Cardiac septum (tissue), 1 donor: ENCODE measurements at places on chromosomes 6 and 20. TPM values are rescaled to one million over a fixed set of nuclear protein-coding genes. Genes with fewer than 3 reads are reported as not detected.

Gene FAXC
- 0.57 TPM for total RNA-seq

Gene FRK
- 2.6 TPM for total RNA-seq

Gene SCUBE3
- total RNA-seq: 5.2 TPM

Gene SNAP91
- 1.4 TPM for total RNA-seq

Gene EIF6
- total RNA-seq: 41.2 TPM

Gene BTN1A1
- total RNA-seq: not detected

Gene IL17A
- not detected for total RNA-seq

Gene LPIN3
- total RNA-seq: 26.9 TPM

Gene SLC22A16
- total RNA-seq: not detected

Gene DLK2
- 2.9 TPM for total RNA-seq

Gene ZKSCAN8
- 15.7 TPM for total RNA-seq

Gene IL17F
- total RNA-seq: not detected

Gene FAM217A
- total RNA-seq: not detected

Gene TFAP2A
- total RNA-seq: 0.54 TPM

Gene CST2
- total RNA-seq: not detected

Gene STK4
- 11.3 TPM for total RNA-seq

Gene EPPIN
- not detected for total RNA-seq

Gene MRAP2
- 0.48 TPM for total RNA-seq

Gene THEMIS
- 0.08 TPM for total RNA-seq

Gene CLIC5
- total RNA-seq: 376 TPM

Gene LYRM4
- 21.1 TPM for total RNA-seq

Gene CEP57L1
- 7.9 TPM for total RNA-seq

Gene RIPPLY2
- not detected for total RNA-seq

Gene ECHDC1
- 34.4 TPM for total RNA-seq

Gene BEND6
- 1.5 TPM for total RNA-seq

Gene KIAA1755
- total RNA-seq: 7.0 TPM

Gene CFAP61
- 73.4 TPM for total RNA-seq

Gene SAMD5
- 3.0 TPM for total RNA-seq

Gene DEF6
- total RNA-seq: 1.7 TPM

Gene C20orf144
- total RNA-seq: not detected

Gene PAX1
- total RNA-seq: 0.35 TPM

Gene PKIB
- total RNA-seq: 0.38 TPM

Gene OXT
- total RNA-seq: not detected

Gene GMPR
- 71.0 TPM for total RNA-seq

Gene METTL24
- 2.0 TPM for total RNA-seq

Gene ABHD12
- 35.8 TPM for total RNA-seq

Gene DUSP15
- total RNA-seq: 3.4 TPM

Gene AIG1
- total RNA-seq: 42.6 TPM

Gene TRIM40
- total RNA-seq: not detected

Gene SNTA1
- total RNA-seq: 167 TPM

Gene GRIK2
- total RNA-seq: 0.67 TPM

Gene ZBTB46
- total RNA-seq: 17.4 TPM

Gene LAMA4
- total RNA-seq: 93.9 TPM

Gene MDFI
- 4.3 TPM for total RNA-seq

Gene KIF25
- 0.24 TPM for total RNA-seq

Gene WFDC10B
- total RNA-seq: not detected

Gene TMEM217
- total RNA-seq: 1.0 TPM
